ENCODE measurements at places on chromosomes 1 and 21.

DNA sequence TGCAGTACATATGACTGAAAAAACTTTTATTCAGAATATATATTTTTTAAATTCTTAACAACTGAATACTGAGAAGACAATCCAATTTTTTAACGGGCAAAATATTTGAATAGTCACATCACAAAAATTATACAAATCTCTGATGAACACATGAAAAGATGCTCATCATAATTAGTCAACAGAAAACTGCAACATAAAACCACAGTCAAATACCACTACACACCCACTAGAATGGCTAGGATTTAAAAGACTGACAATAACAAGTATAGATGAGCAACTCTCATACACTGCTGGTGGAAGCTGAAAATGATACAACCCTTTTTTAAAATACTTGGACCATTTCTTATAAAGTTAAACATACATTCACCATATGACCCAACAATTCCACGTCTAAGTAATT lies 87.7 kb upstream of the TNFSF4 start:
- no peak for DNase-seq

GRCh38 chr1:209155546-209155945 lies 428.0 kb upstream of the CAMK1G start:
- DNase-seq = no peak

- no peak for DNase-seq
Observed at GRCh38 chr1:191520345-191520744, 637.9 kb upstream of the RGS18 start.

GRCh38 chr1:117098287-117098890 lies 23.2 kb downstream of the TRIM45 start:
- DNase-seq = no peak

DNA sequence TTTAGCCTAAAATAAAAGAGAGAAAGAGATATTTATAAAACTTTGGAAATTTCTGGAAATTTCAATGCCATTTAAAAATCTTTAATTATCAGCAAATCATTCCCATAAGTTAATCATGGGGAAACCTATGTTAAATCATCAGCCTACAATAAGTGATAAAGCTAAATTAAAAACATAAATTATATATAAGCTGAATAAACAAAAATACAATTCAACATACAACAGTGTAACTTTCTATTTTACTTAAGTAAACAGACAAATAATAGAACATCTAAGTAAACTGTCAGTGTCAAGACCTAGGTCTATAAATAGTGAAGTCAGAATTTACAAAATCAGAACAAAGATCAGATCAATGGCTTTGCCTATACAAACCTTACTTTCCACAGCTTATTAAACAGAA lies 57.5 kb downstream of the EPRS1 start:
- DNase-seq = no peak
